ENCODE measurements at places on chromosomes 4 and X.

- no peak for DNase-seq
Measured at GRCh38 chr4:99683895-99684294, 26.3 kb upstream of the C4orf54 start.

DNA sequence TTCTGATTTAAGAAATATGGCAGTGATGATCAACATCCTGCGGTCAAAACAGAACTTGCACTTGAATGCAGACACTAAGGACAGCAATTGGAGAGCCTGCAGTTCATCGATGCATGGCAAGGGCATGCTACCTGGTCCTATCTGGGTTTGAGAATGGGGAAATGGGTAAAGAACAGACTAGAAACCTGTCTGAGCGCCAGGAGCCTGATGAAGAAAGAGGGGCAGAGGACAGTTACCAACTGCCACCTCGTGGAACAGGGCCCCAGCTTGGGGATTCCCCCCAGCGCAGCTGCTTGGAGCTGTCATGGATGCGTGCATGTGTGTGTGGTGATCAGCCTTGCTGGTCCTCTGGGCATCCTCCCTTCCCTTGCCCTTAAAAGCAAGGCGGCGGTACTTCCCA, 30.2 kb upstream of the NKRF start:
- DNase-seq = no peak

GRCh38 chrX:107465932-107466620, 16.6 kb downstream of the FRMPD3 start:
- DNase-seq = no peak

- no peak for DNase-seq
Measured at GRCh38 chr4:102560571-102561341, 59.6 kb downstream of the NFKB1 start.

GRCh38 chr4:48008021-48008596, 8.4 kb downstream of the CNGA1 start:
- DNase-seq = no peak

- no peak for DNase-seq
Measured at GRCh38 chrX:41630091-41630490, 58.7 kb upstream of the GPR34 start.

DNA sequence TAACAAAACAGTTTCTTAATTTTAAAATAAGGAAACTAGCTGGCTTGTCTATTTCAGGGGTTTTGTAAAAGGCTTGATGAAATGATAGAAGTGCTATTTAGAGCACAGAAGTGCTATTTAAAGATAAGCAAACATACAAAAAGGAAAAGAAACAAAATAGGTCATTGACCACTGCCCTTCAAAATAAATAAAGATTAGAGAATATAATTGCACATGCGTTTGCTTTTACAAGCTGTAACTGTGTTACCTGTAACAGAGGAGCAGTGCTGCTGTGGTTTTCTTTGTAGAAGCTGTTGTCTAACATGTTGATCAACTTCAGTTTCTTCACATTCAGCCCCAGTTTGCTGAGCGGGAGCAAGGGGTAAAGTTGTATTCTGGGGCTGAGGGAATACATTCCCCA, 63.5 kb downstream of the WNK3 start:
- DNase-seq = no peak

GRCh38 chr4:145540235-145540634, 58.6 kb downstream of the SMAD1 start:
- no peak for DNase-seq

DNA sequence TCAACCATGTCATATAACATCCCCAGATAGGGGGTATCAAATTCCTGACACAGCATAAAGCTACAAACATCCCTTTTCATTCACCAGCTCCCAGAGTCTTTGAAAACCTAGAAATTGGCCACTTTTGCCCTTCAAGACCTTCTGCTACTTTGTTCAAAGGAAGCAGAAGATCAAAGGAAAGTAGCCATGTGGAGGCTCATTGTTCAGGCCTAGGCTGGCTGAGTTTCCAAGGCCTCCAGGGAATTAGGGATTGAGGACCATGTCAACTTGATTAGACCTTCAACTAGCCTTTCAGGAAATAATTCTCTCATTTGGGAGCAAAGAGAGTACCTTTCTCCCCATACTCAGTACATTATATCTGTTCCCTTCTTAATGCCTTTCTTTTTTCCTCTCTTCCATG, 66.8 kb upstream of the ATXN3L start:
- no peak for DNase-seq

GRCh38 chr4:87354168-87355102, 31.8 kb upstream of the HSD17B13 start:
- DNase-seq = peak; percentile 52

Data from brain microvascular endothelial cell (primary cell).